ENCODE measurements at places on chromosomes 1 and 21.

DNA sequence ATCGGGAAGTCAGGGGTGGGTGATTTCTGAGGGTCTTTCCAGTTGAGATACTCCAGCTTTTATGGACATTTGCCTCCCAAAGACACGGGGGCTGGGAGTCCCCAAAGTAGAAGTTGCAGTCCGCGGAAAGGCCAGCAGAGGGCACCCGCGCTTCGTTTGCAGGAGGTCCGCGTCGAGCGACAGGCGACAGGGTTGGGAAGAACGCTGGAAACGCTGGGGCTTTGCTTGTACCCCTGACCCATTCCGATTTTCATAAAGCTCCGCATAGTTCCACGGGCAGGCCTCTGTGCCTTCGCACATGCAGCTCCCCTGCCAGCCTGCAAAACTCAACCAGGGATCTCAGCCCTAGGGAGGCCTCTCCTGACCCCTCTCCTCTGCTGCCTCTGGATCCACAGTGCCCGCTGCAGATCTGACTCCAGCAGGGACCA lies 44.2 kb upstream of the LAPTM5 start:
- DNase-seq: peak; percentile 75

DNA sequence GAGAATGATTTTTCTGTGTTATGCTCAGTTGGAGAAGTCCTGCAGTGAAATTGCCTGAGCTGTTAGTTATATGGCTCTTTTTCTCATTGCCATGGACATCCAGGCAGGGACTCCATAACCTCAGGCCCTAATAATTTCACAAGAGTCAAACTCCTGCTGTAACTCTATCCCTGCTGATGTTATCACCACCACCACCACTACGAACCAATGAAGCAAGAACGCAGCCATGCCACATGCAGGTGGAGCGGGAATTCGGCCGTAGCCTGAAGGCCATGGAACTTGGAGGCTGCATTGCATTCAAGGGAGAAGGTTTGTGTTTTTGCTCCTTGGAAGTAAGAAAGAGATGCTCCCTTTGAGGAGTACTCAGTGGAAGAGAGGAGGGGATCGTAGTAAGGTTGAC lies 16.8 kb upstream of the DLGAP3 start:
- DNase-seq: no peak

DNA sequence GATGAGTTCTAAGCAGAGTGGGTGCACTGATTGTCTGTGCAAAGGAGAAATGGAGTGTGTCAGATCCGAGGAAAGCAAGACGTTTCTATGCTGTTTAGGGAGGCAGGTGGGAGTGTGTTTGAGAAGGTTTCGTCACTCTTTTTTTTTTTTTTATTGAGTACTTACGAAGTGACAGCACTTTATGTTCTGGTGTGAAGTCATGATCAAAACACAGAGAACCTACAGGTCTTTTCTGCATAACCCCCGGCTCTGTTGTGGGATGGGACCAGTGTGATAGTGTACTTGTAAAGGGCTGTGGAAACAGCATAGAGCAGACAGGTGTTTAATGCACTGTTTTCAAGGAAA lies 26.7 kb downstream of the MIA3 start:
- DNase-seq: no peak

DNA sequence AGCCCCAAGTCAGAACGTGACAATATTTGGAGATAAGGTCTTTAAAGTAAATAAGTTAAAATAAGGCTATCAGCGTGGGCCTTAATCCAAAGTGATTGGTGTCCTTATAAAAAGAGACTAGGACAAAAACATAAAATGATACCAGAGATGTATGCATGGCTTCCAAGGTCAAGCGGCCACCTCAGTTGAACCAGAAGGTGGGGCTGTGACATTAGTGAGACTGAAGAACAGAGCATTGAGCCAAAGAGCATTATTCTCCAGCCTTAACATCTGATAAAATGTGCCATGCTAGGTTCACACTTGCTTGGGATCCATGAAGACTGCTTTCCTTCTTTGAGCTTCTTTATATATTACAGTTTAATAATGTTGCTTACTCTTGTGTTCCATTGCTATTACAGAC lies 554.6 kb downstream of the PLA2G4A start:
- DNase-seq: peak; percentile 13

- DNase-seq: no peak
Observed at GRCh38 chr21:42556960-42557359, 43.3 kb downstream of the SLC37A1 start.

DNA sequence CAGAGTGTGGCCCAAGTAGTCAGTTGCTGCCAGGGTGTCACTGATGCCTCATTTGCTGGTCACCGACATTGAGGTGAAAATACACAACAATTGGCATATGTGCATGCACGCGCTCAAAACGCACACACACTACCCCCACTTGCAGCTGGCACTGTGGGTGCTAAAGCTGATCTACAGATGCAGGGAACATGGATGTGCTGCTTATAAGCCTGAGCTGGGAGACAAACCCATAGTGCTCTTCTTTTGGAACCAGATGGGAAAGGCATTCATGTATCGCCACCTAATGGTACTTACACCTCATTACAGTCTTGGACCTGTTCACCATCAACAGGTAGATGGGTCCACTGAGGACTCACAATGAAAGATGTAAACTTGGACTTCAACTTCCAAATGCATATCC lies 70.3 kb upstream of the CAMK1G start:
- peak; percentile 48 for DNase-seq

DNA sequence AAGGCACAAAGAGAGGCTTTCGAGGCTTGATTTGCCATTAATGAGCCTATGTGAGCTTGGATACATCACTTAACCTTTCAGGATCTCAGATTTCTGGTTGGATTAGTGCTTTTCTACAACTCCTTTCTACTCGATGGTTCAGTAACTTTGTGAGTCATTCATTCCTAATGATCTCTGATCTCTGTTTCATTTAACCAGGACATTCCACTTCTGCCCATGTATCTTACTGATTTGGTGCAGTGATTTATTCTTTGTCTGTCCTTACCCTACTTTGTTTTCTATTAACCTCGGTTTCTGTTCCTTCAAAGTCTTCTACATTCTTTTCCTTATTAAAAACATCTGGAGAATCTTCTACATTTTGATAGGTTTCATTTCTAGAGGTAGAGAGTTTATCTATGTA lies 94.6 kb upstream of the ZBTB18 start:
- no peak for DNase-seq

DNA sequence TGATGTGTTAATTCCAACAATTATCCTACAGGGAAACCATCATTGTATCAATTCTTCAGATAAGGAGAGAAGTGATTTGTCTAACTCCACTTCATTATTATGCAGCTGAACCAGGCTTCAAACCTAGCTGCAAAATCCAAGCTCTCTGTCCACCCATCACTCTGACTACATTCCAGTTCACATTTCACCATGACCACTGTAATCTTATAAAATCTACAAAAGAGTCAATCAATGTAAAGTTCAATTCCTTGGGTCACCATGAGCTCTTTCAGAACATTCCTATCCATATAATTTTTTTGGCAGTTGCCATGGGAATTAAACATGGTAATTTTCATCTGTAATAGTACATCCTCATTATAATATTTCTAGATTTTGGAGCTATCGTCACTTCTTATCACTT lies 100.9 kb downstream of the PLPPR5 start:
- DNase-seq: no peak

DNA sequence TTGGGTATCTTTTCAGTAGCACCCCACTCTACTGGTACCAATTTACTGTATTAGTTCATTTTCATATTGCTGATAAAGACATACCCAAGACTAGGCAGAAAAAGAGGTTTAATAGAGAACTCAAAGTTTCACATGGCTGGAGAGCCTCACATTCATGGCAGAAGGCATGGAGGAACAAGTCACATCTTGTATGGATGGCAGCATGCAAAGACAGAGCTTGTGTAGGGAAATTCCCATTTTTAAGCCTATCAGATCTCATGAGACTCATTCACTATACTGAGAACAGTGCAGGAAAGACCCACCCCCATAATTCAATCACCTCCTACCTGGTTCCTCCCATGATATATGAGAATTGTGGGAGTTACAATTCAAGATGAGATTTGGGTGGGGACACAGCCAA lies 878.6 kb upstream of the ADGRL4 start:
- DNase-seq: no peak

GRCh38 chr1:181504399-181504842 lies 21.1 kb downstream of the CACNA1E start:
- peak; percentile 53 for DNase-seq

DNA sequence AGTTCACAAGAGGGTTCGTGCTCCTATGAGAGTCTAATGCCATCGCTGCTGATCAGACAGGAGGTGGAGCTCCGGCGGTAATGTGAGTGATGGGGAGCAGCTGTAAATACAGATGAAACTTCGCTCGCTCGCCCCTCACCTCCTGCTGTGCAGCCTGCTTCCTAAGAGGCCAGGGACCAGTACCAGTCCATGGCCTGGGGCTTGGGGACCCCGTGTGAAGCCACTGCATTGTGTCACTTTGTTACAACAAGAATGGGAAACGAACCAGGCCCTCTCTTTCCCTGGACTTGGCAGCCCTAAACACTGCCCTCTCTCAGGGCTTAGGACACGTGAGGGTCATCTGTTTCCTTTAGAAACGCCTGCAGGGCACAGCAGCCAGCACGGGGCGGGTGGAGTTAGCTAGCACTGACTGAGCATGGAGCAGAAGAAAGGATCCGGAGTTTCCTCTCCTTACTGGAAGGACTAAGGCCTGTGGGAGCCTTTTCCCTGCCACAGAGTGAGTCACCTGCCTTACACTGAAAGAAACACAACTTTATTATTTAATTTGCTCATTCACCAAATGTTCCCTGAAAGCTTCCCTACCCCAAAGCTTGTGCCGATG lies 185.2 kb upstream of the TMEM51 start:
- no peak for DNase-seq

DNA sequence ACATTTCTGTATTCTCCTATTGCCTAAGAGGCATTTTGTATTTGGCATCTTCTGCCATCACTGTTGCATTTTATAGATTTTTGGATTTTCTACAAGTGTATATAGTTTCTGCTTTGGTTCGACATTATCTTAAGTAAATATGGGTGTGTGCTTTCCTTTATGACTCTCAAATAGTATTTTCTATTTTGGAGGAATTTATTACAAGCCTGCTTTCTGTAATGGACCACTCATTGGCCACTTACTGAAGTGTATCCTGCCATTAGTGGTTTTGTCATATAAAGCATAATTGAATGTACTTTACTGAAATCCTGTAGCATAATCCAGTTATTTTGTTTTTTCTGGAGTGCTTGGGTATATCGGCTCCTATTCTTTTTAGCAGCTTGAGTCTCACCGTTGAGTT lies 184.3 kb downstream of the PATJ start:
- no peak for DNase-seq

GRCh38 chr1:30877205-30877912 lies 31.2 kb downstream of the SDC3 start:
- no peak for DNase-seq

- peak; percentile 69 for DNase-seq
Observed at GRCh38 chr21:34630536-34631143, 15.7 kb upstream of the RCAN1 start.

DNA sequence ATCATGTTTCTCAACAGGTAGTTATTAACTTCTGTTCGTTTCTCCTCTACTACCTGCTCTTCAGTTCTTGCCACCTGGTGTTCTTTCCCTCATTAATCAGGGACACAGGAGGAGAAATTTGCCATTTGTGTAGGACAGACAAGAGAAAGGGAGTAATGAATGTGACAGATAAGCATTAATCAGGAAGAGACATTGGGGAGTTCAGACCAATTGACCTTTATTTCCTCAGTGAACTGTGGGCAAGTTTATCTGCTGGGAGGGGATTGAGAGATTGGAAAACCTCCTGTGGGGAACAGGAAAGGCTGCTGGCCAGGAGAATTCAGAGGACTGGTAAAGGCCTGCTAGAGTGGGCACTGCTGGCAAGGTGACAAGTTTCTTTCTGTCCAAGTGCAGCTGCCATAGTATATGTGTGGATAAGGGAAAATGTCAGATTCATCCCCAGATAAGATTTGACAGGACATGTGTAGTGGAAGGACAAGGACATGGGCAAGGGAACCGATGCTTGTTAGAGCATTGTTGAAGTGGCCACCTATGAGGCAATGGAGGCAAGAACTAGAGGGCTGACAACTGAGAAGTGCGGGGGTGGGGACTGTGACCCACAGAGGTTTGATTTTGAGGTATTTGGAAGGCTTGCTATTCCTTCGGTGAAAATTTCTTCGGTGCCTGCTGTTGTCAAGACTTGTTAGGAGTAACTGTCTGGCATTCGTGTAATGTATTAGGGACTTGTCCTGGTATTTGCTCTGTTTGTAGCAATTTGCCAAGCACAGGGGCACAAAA lies 12.6 kb downstream of the SZT2 start:
- peak; percentile 68 for DNase-seq

GRCh38 chr1:174058624-174059023 lies 36.5 kb upstream of the RC3H1 start:
- no peak for DNase-seq

- peak; percentile 84 for DNase-seq
Observed at GRCh38 chr1:67479146-67479891, 49.1 kb upstream of the SERBP1 start.

- DNase-seq: no peak
Observed at GRCh38 chr21:38534591-38534990, 36.3 kb upstream of the ERG start.

GRCh38 chr1:65066766-65067490 lies 81.1 kb upstream of the AK4 start:
- DNase-seq: peak; percentile 90

DNA sequence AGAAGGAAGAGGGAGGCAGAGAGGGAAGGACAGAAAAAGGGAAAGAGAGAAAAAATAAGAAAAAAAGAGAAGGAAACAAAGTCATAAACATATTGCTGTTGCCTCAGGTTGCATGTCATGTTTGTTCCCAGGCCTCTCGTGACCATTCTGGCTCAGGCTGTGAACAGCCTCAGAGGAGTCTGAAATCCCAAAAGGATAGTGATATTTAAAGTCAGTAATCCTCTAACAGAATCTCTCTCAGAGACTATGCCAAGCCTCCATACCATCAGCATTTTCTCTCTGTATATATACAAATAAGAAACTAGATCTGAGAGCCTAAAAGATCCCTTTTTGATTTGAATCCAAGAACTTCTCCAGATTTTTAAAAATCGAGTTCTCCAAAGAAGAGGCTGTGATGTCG lies 35.2 kb downstream of the GORAB start:
- no peak for DNase-seq

DNA sequence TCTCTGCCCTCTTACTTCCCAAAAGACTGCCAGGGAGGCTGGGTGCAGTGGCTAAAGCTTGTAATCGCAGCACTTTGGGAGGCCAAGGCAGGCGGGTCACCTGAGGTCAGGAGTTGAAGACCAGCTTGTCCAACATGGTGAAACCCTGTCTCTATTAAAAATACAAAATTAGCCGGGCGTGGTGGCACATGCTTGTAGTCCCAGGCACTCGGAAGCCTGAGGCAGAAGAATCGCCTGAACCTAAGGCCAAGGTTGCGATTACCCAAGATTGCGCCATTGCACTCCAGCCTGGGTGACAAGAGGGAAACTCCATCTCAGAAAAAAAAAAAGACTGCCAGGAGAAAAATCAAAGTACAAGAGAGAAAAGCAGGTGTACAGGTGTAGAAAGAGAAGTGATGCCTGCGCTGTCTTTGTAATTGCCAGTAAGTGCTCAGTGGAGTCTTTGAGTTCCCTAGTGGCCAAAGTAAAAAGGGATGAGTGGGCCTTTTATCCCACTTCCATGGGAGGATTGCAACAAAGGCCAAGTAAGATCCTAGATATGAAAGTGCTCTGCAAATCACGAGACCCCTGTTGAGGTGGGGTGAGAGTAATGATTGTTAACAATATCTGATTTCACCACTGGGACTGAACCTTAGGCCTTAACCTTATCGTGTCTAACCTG lies 94.7 kb upstream of the WNT4 start:
- DNase-seq: no peak

- DNase-seq: no peak
Observed at GRCh38 chr21:32807717-32808380, 36.3 kb upstream of the PAXBP1 start.

- DNase-seq: peak; percentile 65
Observed at GRCh38 chr1:235113183-235113917, 15.3 kb downstream of the TOMM20 start.

Data from hematopoietic multipotent progenitor cell treated with erythropoietin and hydrocortisone succinate and interleukin-3 and kit ligand, for 8 days (in vitro differentiated cells).